ENCODE measurements at places on chromosomes 6 and 20.

DNA sequence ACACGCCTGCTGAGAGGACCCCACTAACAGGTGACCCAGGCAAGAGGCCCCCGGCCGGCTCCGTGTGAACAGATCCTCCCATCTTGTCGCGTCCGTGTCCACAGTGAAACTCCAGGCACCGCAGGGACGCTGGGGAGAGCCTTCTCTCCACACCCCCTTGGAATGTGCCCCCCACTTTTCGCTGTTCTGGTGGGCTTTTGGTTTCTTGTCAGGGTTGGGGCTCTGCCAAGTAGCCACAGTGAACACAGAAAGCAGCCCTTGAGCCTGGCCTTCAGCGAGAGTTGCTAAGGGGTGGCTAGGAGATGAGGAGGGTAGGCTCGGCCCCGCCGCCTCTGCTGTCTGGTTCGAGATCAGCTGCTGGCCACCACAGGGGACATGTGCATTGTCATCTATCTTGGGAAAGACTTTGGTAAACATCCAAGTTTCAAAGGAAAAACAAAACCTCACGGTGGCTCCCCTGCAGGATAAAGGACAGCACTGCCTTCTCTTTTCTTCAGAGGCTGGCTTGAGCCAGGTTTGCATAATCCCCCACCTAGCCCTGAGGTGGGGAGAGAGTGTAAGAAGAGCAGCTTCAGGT is 22.7 kb downstream of the SYNDIG1 start:
- DNase-seq, result no peak

- DNase-seq, result no peak
Observed at GRCh38 chr6:81031416-81031815, 721.1 kb downstream of the TENT5A start.

DNA sequence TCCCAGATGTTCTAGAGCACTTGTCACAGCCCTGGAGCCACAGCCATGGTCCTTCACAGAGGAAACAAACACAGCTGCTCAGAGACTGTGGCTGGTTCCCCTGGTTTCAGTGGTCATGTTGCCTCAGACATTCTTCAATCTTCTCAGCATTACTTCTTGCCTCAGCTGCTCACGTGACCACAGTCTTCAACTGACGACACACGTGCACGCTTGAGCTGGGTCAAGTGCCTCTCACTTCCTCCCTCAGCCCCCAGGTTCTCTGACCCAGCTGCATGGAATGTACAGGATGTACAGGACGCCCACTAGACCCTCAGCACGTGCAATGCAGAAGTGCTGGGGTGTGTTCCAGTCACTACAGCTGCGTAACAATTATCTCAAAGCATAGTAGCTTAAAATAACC is 159.8 kb upstream of the GGTLC1 start:
- DNase-seq, result no peak

GRCh38 chr6:100730001-100730980 is 150.8 kb downstream of the ASCC3 start:
- DNase-seq, result no peak

- DNase-seq, result no peak
Observed at GRCh38 chr6:37763413-37763812, 56.1 kb upstream of the ZFAND3 start.

- DNase-seq, result no peak
Observed at GRCh38 chr6:65191471-65191870, 515.6 kb downstream of the EYS start.

DNA sequence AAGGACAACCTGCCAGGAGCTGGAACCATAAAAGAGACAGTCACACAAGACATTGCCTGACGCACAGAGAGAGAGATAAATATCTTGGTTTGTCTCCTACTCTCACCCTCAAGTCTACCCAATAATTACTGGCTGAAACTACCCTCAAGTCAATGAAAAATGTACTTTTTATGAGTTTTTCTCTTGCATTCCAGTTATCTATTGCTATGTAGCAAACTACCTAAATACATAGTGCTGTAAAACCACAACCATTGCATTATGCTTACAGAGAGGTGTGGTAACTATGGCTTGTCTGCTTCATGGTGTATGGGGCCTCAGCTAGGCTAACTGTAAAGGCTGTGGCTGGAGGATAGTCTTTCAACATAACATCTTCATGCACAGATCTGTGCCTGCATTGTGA is 247.8 kb downstream of the HAO1 start:
- no peak for DNase-seq

DNA sequence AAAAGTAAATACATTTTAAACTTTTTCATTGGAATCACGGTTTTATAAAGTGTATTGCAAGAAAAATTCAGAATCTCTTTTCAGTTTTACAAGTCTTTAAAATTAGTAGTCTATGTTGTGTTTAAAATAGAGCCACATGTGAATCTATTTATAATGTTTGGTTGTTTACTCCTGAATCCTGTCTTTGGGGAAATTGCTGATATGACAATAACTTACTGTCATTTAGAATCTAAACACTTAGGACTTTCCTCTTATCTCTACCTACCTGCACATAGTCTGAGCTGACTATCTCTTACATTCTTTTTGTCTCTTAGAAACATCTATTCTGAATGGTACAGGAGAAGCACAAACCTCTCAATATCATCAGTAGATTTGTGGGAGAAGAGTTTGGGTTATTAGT is 4.1 kb upstream of the SRSF12 start:
- DNase-seq, result no peak

DNA sequence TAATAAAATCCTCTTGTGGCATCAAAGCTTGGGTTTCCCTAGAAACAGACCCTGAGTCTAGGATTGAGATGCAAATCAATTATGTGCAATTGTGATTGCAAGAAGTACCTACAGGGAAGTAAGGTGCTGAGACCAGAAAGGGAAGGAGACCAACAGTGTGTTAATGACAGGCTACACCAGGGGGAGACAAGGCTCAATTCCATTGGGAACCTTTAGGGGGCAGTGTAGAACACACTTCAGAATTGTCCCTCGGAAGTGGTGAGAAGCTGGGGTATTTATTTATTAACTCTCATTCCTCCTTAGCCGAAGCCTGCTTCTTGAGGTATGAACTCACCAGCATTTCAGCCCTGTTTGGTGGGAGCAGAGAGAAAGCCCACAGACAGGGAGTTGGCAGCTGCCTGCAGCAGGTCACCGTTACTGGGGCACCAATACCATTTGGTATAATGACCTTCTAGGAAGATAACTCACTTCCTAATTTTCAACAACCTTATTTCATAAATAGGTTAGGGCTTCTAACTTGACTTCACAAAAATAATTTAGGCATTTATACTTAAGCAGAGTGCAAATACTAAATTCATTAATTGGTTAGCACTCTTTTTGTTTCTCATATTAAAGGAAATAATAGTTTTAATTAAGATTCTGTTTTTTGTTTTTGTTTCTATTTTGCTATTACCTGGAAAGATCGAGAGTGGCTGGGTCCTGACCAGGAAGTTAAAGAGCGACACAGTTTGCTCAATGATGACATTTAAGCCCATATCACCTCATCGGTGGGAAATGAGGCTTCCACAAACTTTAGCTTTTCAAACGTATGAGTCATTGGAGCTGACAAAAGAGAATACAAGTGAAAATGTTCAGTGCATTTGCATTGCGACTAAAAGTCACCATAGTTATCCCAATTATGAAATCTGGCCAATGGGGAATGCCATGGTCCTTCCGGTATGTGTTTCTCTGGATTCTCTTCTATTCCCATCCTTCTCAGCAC is 94.8 kb downstream of the BTBD3 start:
- peak; percentile 36 for DNase-seq

- DNase-seq, result no peak
Observed at GRCh38 chr6:167700199-167700598, 126.5 kb upstream of the AFDN start.

DNA sequence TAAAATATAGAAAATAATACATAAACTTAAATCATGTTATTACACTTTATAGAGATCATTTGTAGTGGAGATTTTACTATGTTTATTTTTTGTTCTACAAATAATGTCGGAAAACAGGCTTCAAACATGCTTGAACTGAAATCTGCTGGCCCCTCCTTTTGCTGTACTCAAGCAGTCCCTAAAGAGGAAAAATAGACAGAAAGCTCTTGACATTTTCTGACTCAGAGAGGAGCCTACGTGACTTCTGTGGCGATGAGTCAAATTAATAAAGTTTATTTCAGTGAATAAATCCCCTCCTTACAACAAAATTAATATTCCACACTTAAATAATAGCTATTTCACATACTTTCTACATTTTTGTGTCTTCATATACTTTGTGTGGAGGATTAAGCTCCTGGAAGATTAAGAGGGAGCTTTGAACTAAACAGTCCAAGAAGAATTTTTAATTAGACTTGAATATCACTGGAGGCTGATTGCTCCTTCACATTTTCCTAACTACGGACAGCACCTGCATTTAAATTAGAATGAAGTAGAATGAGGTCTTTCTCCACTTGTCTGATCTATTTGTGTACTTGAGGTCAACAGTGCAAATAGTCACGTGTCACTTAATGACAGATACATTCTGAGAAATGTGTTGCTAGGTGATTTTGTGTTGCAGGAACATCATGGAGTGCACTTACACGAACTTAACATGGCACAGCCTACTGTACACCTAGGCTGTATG is 1.7 kb upstream of the TREM1 start:
- no peak for DNase-seq

DNA sequence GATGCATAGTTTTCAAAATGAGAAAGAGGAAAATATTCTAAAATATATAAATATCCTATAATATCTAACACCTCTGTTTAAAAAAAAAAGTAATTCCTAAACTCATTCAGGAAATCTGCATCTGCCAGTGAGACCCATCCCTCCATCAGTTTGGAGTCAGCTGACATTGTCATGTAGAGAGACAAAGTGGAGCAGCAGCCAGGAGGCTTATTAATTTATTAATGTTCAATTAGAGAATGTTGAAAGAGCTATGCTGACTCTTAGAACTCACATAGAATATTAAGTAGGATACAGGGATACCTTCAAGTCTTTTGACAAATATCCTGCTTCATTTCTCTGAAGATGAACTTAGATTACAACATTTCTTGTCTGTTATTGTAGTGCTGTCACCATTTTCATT is 12.8 kb upstream of the PERP start:
- no peak for DNase-seq

- DNase-seq, result no peak
Observed at GRCh38 chr20:50101281-50101680, 11.7 kb downstream of the UBE2V1 start.

DNA sequence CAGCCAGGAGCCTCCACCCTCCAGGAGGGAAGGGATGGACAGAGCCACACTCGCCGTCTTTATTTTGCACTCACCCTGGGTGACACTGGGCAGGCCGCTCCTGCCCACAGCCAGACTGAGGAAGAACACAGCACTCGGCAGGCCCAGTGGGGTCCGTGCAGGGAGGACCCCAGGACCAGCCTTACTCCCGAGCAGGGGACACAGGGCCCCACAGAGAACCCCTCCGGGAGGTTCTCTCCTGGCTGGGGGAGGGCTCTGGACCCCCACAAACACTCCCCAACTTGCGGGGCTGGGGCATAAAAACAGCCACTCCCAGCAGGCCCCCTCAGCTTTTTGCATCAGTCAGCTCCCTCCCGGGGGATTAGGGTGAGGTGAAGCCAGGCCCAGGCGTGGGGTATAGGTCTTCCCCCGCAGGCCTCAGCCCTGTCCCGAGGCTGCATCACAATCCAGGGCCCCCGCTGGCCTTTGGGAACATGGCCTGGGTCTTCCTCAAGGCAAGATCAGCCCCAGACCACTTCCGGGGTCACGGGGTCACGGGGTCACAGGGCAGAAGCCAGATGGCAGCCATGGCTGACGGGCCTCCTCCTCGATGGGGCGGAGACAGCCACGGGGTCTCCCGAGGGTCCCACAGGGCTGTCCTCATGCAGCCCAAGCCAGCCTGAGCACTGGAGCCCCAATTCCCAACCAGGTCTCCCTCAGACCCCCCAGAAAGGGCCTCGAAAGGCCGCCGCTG is 3.2 kb downstream of the TNFRSF6B start:
- no peak for DNase-seq

- no peak for DNase-seq
Observed at GRCh38 chr6:66662196-66662595, 955.2 kb upstream of the EYS start.

GRCh38 chr20:16399801-16400200 is 173.4 kb downstream of the KIF16B start:
- DNase-seq, result no peak

GRCh38 chr6:2767657-2768524 is 2.7 kb downstream of the WRNIP1 start:
- no peak for DNase-seq

DNA sequence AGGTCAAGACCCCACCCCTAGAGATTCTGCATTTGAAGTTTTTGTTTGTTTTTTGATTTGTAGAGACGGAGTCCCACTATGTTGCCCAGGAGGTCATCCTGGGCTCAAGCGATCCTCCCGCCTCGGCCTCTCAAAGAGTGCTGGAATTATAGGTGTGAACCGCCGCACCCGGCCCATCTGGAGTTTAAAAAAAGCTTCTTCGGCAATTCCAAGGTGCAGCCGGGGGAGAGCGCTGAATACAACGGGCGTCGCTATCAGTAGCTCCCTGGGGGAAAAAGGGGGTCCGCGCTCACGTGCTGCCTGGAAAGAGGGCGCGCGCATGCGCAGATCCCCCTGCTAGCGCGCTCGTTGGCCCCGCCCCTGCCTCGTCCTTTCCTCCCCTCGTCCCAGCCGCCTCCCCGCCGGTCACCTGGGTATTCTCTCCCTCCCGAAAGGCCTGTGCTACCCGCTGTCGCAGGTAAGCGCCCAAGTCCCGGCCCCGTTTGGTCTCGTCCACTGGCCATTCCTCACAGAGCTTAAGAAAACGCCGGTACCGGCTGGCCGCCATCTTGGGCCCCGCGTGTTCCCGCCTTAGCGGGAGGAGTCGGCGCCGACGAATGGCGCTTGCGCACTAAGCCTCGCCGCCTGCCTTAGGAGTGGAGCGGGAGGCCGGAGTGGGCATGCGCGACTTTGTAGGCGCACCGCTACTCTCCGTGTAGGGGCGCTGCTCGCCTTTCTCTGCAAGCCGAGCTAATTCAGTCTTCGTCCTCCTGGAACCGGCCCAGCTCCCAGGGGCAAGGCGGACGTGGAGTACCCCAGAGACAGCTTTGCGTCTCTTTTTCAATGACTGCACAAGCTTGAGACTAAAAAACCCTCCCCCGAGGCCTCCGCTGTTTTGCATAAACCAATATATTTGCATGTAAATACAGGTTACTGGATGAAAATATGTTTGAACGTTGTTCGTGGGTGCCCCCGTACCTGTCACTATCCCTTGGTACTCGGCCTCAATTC is at the start of gene UQCC2:
UQCC2 (minus strand) TSS at position 561 of the 990 bp plus-strand sequence; CDS start at position 547, 14 bp downstream.
- DNase-seq, result peak; percentile 95

DNA sequence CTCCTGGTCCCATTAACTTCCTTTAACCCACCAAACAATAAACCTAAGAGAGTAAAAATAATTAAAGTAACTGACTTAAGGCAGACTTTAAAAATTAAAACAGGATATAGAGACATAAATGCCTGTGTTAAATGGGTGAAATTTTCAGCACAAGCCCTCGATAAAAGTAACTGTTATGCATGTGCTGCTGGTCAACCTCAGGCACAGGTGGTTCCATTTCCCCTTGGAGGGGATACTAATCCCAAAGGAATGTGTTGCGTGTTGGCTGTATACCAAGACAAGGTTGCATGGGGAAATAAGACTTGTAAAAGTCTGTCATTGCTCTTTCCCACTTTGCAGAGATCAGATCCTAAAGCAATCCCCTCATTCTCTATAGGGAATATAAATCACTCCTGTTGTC is 25.8 kb downstream of the HLA-A start:
- DNase-seq, result no peak

GRCh38 chr6:21836772-21837425 is 243.3 kb downstream of the SOX4 start:
- DNase-seq, result no peak
